NCI-H524 treated with DMSO at 0.1 percent for 48 hours (cell line): ENCODE measurements at places on chromosomes 3 and 15.

DNA sequence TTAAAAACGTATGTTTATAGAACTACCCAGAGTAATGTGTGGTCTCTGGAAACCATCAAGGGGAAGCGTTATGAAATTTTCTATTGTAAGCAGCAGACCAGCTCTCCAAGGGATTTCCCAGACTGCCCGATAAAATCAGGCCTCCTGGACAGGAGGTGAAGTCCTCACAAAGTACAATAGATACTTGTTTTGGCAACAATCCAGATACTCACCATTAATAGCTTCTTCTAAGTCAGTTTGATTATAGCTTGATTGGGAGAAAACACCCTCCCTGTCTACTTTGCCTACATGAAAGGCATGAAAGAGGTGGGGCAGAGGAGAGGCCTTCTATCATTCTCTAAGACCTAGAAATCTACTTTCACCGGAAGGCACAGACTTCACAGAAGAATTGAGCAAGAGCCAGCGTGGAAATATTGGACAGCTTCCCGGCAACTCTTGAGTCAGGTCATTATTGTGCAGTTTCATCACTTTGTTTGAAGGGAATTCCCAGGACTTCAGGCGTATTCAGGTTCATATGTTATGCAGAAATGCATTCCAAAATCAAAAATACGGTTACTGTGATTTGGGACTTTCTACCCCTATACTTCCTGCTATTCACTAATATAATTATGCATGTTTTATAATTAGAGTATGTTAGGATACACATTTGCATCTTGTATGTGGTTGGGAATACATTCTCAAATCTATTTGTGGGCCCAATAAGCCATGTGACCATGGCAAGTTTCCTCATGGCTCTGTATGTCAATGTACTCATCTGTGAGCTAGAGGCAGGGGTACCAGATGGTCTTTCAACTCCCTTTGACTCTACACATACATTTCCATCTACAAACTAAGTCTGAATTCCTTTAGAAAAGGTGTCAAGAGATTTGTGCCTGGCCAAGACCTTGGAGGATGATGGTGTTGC lies 103.5 kb downstream of the CD47 start:
- DNase-seq, result no peak

DNA sequence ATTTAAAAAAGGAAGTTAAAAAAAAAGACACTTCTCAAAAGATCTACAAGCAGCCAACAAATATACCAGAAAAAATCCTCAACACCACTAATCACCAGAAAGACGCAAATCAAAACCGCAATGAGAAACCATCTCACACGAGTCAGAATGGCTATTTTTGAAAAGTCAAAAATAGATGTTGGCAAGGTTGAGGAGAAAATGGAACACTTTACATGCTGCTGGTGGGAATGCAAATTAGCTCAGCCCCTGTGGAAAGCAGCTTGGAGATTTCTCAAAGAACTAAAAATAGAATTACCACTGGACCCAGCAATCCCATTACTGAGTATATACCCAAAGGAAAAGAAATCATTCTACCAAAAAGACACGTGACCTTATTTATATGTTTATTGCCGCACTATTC lies 574.7 kb upstream of the ADAMTS9 start:
- DNase-seq, result no peak

GRCh38 chr3:150252462-150252861 lies 155.6 kb upstream of the TSC22D2 start:
- no peak for DNase-seq

DNA sequence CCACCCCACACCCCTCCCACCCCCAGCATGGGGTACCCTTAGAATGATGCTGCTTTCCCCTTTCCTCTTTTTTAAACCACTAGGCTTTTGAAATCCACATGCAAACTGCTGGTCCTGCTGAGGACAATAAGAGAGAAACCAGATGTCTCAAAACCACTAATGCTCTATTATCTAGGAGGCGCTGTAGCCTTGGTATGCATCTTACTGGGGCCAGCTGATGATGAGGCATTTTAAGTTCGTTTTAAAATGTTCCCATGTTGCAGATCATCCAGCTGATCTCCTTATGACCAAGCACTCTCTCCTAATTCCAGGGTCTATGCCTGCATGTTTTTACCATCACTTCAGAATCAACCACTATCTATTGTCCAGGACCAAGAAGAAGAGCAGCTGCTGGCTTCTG lies 1.3 kb downstream of the NME9 start:
- peak; percentile 29 for DNase-seq

DNA sequence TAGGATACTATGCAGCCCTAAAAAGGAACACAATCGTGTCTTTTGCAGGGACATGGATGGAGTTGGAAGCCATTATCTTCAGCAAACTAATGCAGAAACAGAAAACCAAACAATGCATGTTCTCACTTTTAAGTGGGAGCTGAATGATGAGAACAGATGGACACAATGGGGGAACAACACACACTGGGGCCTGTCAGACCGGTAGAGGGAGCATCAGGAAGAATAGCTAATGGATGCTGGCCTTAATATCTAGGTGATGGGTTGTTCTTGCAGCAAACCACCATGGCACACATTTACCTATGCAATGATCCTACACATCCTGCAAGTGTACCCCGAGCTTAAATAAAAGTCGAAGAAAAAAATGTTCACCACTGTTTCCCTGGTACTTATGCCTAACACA lies 17.5 kb downstream of the SENP7 start:
- DNase-seq, result peak; percentile 48

- no peak for DNase-seq
Observed at GRCh38 chr3:71520161-71521020, 63.1 kb downstream of the FOXP1 start.

DNA sequence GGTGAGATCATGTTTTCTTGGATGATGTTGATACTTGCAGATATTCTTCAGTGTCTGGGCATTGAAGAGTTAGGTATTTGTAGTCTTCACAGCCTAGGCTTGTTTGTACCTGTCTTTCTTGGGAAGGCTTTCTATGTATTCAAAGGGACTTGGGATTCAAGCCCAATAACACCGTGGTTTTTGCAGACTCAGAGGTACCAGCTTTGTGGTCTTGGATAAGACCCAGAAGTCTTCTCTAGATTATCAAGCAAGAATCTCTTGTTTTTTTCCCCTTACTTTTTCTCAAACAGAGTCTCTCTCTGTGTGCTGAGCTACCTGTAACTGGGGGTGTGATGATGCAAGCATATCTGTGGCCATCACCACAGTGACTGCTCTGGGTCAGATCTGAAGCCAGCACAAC lies 42.7 kb upstream of the CCK start:
- no peak for DNase-seq

GRCh38 chr3:58586776-58587192 lies 9.6 kb upstream of the FAM107A start:
- DNase-seq, result no peak

- DNase-seq, result no peak
Observed at GRCh38 chr15:73319460-73320245, 49.1 kb downstream of the HCN4 start.

DNA sequence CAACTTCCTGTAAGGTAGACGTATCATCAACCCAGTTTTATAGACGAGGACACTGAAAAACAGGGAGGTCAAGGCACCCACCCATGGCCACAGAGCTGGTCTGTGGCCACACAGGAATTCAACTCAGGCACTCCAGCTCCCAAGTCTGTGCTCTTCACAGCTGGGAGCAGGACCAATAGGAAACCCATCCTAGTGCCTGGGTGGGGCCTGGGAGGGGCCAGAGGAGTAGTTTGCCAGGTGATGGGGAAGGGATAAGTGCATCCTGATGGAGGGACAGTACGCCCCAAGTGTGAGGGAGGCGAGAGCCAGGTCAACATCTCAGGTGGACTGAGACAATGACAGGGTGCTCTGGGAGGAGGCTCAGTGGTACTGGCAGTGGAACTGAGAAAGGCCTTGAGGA lies 22.0 kb downstream of the KIF9 start:
- no peak for DNase-seq

- DNase-seq, result no peak
Observed at GRCh38 chr3:114231616-114232015, 5.8 kb downstream of the ZNF80 start.

DNA sequence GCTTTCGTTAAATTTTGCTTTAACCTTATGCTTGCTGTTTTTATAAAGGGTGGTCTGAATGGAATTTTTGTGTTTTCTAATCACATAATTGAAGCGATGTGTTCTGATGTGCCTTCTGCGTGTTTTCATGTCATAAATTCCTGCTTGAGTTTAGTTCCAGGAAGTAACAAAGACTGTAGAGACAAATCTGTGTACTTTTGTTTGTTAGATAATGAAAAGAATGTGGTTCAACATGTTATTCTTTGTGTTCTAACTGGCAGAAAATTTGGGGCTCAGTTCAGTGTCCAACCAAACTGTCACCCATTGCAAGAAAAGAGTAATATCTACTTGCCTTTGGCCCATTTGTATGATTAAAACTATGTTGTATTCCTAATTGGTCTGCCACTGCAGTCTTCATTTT lies 324.0 kb downstream of the DIPK2A start:
- no peak for DNase-seq

- no peak for DNase-seq
Observed at GRCh38 chr3:67540198-67540894, 114.1 kb downstream of the SUCLG2 start.

DNA sequence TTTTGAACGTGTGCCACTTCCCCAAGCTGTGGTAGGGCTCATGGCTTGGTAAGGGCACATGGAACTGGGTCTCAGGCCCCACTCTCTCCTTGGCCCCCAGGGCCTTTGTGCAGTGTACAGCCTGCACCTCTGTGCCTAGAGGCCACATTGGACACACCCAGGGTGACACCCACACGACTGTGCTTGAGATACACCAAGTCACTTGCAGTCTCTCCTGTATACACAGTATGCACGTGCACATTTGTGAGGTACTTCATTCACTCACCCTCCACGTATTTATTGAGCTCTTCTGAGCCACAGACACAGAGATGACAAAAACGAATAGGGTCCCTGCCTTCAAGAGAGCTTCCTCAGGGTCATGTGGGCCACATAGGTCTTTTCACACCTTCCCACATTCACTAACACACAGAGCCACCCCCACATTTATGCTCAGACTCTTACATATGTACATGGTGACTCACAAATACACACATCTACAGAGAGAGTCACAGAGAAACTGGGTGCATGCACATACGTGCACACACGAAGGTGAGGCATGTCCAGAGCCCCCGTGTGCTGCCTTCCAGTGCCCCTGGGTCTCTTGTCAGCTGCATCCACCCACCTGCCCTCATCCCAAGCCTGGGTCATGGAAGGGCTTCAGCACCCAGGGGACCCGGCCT lies 9.8 kb upstream of the TMEM115 start:
- DNase-seq, result no peak

- no peak for DNase-seq
Observed at GRCh38 chr15:43463507-43463906, 29.4 kb downstream of the TP53BP1 start.

GRCh38 chr15:48966595-48967301 lies 3.0 kb upstream of the SHC4 start:
- no peak for DNase-seq

- DNase-seq, result no peak
Observed at GRCh38 chr15:73573037-73573436, 60.2 kb downstream of the NPTN start.

GRCh38 chr3:182294256-182294655 lies 499.0 kb upstream of the ATP11B start:
- DNase-seq, result no peak

- DNase-seq, result no peak
Observed at GRCh38 chr3:47298439-47298838, 15.7 kb downstream of the KLHL18 start.

DNA sequence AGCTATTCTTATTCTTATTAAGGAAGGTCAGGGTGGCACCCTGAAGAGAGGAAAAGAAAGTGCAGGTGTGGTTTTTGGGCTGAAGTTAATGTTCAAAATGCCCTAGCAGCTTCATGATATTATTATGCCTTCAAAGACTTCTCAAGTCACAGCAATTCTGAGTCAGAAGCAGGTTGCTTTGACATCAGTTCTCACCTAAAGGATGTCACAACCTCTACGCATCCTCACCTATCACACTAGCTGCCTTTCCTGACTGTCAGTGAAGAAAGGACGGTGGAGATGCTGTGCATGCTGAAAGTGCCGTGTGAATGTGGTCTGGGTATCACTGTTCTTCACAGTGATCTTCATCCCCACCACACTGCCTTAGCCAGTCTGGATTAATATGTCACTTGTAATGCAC lies 49.6 kb downstream of the NPTN start:
- no peak for DNase-seq

DNA sequence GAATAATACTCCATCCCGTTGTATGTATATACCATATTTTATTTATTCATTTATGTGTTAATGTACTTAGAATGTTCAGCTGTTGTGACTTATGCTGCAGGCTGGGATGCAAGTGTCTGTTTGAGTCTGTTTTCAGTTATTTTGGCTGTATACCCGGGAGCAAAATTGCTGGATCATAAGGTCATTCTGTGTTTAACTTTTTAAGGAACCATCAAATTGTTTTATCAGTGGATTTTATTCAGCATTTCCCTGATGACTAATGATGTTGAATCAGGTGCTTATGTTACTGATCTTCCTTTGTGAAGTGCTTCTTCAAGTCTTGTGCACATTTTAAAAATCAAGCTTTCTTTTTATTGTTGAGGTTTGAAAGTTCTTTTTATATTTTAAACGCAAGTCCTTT lies 118.1 kb downstream of the SLC25A26 start:
- DNase-seq, result no peak

- DNase-seq, result no peak
Observed at GRCh38 chr3:72446218-72447058, 401.8 kb downstream of the SHQ1 start.

GRCh38 chr3:157368171-157368570 lies 68.5 kb upstream of the PTX3 start:
- no peak for DNase-seq

- no peak for DNase-seq
Observed at GRCh38 chr3:184737641-184738505, 26.0 kb upstream of the MAGEF1 start.

- no peak for DNase-seq
Observed at GRCh38 chr3:195889870-195890295, 18.5 kb downstream of the TNK2 start.

- no peak for DNase-seq
Observed at GRCh38 chr15:87671289-87671688, 585.2 kb downstream of the NTRK3 start.

DNA sequence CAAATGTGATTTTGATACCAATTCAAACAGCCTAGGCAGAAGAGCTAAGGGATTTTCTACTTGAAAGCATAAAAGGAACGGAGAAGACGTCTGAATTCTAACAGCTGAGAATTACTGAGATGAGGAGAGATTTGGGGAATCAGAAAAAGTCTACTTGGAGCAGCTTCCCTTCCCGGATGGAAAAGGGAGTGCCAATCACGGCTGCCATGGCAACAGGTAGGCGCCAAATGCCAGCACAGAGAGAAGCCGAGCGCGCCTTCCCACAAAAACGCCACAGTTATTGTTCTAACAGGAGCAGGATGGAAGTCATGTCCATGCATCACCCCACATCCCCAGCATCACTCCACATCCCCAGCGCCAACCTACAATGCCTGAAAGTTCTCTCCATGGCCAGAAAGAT lies 63.5 kb upstream of the PRR20G start:
- DNase-seq, result no peak

- no peak for DNase-seq
Observed at GRCh38 chr3:105222568-105223093, 144.1 kb upstream of the ALCAM start.

DNA sequence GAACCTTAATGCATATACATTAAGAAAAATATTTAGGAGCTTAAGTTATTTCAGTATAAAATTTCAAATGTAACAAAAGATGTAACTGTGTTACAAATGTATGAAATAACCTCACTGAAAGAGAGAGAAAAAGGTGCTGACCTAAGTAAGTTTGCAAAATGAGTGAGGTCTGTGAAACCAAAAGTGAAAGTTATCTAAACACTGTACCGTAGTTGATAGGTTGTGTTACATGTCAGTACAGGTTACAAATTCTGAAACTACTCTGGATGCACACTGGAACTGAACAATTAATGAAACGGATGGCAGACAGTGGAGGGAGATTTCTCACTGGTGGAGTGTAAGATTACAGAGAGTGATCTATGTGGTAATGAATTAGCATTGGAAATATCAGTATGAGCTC lies 420.7 kb downstream of the ZNF385D start:
- DNase-seq, result no peak
